ENCODE measurements at places on chromosomes 6 and 20. TPM values are rescaled to one million over a fixed set of nuclear protein-coding genes. Genes with fewer than 3 reads are reported as not detected.

DNA sequence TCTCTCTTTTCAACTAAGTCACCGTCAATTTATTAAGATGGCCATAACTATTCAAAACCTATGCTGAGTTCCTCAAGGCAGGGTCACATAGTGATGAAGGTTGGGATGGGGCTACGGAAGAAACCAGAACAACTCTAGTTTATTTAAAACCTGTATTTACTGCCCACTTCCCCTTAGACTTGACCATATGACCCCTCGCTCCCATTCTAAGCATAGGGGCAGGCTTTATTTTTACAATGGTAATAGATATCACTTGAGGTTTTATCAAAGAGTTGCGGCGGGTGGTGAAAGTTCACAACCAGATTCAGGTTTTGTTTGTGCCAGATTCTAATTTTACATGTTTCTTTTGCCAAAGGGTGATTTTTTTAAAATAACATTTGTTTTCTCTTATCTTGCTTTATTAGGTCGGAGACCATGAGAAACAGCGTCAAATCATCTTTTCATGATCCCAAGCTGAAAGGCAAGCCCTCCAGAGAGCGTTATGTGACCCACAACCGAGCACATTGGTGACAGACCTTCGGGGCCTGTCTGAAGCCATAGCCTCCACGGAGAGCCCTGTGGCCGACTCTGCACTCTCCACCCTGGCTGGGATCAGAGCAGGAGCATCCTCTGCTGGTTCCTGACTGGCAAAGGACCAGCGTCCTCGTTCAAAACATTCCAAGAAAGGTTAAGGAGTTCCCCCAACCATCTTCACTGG lies 5.5 kb downstream of the EDN1 start:
- no peak for DNase-seq

DNA sequence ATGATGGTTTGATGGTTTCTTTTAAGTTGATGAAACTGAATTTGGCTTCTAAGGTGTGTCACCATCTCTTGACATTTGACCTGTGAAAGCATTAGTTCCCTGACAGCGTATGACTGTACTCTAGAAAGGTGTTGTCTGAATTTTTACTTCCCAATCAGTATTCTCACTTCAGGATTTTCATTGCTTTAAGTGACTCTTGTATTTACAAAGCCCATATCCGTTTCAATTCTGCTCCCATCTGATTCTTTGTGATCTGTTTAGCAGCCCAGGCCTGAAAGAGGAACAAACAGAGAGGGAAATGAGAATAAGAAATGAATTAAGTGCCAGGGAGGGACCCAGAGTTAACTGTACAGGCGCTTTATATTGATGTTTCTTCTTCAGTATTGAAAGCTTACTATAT lies 73.7 kb downstream of the FARS2 start:
- no peak for DNase-seq

DNA sequence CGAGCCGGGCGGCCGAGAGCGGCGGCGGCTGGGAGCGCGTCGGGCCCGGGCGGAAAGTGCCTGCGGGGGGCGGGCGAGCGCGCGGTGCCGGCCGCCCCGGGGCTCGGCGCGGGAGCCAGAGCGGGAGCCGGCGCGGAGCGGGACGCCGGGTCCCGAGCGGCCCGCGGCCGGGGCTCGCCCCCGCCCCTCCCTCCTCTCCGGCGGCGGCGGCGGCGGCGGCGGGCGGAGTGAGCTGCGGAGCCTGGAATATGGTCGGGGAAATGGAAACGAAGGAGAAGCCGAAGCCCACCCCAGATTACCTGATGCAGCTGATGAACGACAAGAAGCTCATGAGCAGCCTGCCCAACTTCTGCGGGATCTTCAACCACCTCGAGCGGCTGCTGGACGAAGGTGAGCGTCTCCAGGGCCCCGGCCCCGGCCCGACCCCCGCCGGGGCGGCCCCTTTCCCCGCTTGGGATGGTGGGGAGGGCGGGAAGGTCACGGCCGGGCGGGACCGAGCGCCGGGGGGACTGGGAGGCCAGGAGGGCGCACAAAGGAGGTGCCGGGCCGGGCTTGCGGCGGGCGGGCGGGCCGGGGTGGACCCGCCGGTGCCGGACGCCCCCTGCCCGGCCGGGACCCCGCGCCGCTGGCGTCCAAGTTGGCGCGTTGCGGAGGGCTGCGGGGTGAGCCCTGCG lies 565 bp downstream of the QKI start:
- peak; percentile 73 for DNase-seq

DNA sequence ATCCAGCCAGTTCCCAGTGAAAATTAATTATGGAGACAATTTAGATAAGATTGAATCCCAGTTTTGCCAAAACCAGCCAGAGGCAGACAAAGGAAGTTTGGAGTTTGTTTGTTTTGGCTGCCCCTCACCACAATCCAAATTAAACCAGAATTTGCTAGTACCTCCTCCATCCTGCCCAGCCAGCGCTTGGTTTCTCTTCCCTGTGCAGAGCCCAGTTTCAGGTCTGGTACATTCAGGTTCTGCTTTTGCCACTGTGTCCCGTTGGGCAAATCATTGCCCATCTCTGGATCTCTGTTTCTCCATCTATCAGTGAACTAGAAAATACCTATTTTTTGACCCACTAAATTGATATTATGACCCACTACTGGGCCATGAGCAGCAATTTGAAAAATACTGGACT lies 26.4 kb downstream of the FOXP4 start:
- DNase-seq: no peak

GRCh38 chr20:57657535-57658446 lies 37.6 kb upstream of the ZBP1 start:
- peak; percentile 47 for DNase-seq

DNA sequence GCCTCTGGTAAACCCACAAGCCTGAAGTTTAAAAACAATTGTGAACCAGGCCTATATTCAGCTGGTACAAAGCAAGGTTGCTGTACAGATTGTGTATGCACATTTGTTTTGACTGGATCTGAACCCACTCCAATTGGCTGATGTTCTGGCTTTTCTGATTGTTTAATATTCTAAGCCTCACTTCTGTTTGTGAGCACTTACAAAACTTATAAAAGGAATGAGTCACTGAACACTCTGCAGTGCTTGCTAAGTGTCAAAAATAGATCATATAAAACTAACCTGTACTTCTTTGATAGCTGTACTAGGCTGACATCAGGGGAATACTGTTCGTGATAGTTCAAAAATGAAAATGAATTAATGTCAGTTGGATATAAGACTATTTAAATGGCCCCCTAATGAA lies 12.1 kb downstream of the COL21A1 start:
- no peak for DNase-seq

- no peak for DNase-seq
These were observed 53.2 kb downstream of the RIN2 start for GRCh38 chr20:19811231-19811630.

DNA sequence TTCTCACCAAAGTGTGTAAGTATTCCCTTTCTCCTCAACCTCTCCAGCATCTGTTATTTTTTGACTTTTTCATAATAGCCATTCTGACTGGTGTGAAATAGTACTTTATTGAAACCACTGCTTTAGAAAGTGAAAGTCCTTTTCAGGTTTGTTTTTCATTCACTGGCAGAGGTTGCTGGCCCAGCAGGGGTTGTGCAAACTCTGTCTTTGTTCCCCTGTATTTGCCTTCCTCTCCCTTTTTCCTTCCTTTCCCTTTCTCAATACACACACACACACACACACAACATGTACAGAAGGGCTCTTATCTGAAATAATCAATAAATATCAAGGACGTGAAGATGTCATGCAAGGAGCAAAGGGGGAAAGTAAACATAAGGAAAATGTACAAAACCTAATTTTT lies 99.8 kb downstream of the LY86 start:
- no peak for DNase-seq

DNA sequence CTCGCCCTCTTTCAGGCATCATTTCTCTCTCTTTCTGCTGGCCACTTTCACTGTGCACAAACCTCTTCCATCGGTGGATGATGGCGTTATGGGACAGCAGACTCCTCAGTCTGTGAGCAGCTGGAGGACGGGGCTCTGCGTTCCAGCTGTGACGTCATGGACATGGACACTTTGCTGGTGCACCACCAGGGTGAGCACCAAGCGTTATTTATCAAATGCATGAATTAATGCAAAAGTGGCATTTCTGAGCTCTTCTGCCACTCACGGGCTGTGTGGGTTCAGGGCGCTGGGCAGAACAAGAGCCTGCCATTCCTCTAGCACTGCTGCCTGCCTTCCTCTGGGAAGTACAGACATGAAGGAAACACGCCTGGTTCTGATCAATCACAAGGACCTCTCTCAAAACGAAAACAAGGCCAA lies 82.9 kb upstream of the MPC1 start:
- DNase-seq: peak; percentile 25

DNA sequence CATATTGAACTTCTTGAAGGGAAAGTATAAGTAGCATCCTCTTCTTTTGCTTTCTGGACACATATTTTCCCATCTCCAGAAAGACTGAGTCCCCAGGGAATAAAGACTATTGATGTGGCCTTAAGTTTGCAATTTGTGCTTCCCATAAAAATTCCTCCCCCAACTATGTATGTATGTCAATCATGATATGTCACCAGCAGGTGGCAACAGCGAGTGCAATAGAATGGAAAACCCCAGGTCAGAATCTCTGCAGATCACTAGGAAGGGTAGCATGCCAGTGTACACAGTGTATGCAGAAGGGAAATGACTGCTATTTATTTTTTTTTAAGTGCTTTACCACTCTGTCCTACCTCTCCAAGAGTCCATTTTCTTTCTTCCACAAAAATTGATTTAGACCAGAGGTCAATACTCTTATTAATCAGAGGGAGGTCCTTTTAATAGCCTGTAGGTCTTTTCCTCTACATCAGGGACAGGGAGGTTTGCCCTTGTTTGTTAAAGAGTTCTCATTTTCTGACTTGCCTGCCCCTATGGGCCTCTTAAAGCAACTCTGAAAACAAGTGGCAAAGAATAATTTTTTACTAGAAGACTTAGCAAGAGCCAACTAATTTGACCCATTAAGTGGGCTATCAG lies 61.4 kb downstream of the BMP2 start:
- DNase-seq: peak; percentile 20

- no peak for DNase-seq
These were observed 694.7 kb downstream of the HTR1B start for GRCh38 chr6:76768556-76768955.

DNA sequence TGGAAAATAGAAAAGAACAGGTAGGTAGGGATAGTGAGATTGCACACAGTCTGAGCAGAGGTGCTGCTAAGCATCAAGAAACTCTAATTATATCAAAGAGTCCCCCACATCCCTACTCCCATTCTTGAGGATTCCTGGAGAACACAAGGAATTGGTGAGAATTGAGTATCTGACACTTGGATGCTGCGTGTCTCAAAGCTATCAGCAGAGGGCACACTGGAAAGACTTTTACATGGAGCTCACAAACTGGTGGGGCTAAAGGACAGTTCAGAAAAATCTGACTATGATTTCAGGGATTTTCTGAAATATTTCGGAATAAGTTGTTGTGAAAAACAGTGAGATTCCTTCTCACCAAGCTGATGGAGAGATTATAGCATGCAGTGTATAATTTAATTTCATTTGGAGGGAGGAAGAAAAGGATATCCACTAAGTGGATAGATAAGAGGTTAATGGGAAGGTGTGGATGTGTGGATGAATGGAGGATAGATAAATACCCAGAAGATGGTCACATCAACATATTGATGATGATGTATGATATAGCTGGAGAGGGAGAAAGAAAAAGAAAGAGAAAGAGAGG lies 215.4 kb upstream of the DEFB112 start:
- DNase-seq: peak; percentile 31

- no peak for DNase-seq
These were observed 124.7 kb downstream of the IRF4 start for GRCh38 chr6:516213-516612.

DNA sequence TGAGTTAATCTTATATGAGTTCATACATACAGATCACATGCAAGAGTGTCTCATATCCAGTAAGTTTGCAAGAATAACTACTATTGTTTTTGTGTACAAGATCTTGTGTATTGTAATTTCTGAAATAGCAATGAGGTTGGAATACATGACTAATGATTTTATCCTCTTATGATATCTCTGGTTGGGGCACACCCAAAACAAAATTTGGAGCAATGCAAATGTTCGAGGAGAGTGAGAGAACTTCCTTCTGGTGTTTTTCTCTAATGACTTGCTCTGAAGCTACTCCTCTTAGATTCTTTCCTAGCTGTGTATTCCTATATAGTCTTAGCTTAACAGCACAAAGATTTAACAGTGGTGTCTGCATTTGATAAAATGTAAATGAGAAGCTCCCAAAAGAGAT lies 252.5 kb downstream of the LAMA2 start:
- no peak for DNase-seq

DNA sequence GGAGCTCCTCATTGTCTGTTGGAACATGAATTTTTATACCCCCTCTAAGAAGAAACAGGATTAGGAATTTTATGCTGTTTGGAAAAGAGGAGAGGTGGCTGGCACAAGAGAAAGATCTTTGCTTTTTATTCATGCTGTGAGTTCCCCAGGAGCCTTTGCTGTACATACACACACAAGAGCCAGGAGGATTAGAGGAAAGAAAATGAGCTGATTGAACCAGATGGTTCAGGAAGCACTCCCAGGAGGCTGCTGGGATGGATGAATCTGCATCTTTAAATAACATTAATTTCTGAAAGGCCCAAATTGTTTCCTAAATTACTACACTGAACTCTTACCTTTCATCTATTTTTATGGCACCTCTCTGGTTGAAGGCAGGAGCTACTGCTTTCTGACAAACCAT lies 20.1 kb upstream of the TCP11 start:
- no peak for DNase-seq

- DNase-seq: no peak
These were observed 54.1 kb downstream of the BPIFB1 start for GRCh38 chr20:33337119-33337518.

GRCh38 chr20:32780749-32781655 lies 18.8 kb downstream of the DNMT3B start:
- DNase-seq: peak; percentile 67

The SLC22A2 gene
- total RNA-seq: 0.42 TPM

The AAR2 gene
- 32.1 TPM for total RNA-seq

The LPA gene
- not detected for total RNA-seq

The PDE7B gene
- total RNA-seq: not detected

The CYP21A2 gene
- total RNA-seq: not detected

The HLA-F gene
- 3.6 TPM for total RNA-seq

The CTCFL gene
- total RNA-seq: 14.2 TPM

The NOX3 gene
- total RNA-seq: not detected

The TTK gene
- total RNA-seq: 97.9 TPM

The UNC5CL gene
- 4.3 TPM for total RNA-seq

The DUSP22 gene
- total RNA-seq: 30.7 TPM

Data from H7 (cell line).